ENCODE measurements at places on chromosomes 12 and 14. TPM values are rescaled to one million over a fixed set of nuclear protein-coding genes. Genes with fewer than 3 reads are reported as not detected.
A peak's percentile ranks its signal among the peaks of the same experiment; 100 is the strongest.

- DNase-seq, result peak; percentile 57
Measured at GRCh38 chr12:67649570-67650387, 1.2 kb downstream of the DYRK2 start.

DNA sequence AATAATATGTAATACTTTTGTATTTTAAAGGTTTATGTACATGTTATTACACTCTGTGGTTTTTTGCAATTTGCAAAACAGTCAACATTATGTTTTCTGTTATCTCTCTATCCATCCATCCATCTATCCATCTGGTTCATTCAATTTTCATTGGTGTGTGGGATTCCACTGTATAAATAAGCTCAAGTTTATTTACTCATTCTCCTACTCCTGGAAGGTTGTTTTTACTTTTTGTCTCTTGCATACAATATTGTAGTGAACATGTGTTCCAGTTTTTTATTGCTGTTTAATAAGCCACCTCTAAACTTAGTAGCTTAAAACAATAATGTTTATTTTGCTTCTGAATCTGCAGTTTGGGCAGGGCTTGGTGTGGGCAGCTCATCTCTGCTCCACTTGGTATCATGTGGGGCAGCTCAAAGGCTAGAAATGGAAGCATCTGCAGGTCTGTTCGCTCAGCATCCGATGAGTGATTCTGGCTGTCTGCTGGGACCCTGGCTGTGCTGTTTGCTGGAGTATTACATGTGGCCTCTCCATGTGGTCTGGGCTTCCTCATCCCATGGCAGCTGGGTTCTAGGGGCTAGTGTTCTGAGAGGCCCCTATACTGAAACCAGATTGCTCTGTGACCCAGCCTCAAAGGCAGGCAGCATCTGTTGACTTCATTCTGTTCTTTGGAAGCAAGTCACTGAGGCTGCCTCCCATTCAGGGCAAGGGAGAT, 98.8 kb downstream of the SLC25A47 start:
- no peak for DNase-seq

DNA sequence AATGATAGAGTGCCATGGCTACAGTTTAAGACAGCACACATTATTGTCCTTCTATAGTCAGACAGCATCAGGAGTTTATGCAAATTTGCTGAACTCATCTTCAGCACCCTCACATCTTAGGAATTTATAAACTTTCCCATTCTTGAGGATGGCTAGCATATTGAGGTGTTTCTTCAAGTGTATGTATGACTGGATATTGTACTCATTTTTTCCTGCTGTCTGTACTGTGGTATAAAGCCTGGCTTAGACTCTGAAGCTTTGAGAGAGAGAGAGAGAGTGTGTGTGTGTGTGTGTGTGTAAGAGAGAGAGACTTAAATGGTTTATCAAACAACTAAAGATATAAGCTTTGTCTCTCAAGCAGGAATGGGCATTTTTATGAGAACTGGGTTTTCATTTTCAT, 161.6 kb downstream of the PIK3C2G start:
- no peak for DNase-seq

- no peak for DNase-seq
Measured at GRCh38 chr14:92456215-92457015, 57.2 kb upstream of the RIN3 start.

DNA sequence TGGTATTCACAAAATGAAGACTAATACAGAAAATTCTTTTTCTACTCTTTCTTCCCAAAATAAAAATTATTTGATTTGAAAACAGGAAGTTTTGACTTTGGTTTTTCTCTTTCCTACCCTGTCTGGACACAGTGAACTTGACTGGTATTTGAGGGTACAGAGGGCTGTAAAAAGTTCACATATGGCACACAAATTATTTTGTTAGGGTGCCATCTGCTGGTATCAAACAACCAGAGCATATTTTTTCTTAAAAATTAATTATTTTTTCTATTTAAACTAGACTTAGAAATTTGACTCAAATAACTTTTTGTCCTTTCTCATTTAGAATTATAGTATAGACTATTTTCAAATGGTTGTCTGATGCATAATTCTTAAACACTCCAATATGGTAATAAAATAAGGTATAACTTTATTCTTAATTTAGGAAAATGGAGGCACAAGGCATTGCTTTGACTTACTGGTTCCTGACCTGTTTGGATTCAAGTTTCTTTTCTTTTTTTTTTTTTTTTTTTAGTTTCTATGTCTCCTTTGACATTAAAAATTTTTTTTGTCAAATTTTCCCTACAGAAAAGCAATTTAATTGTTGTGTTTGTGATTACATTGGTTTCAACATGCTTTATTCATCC, 390.6 kb downstream of the PRKD1 start:
- no peak for DNase-seq

GRCh38 chr14:95260537-95261361, 59.0 kb downstream of the CLMN start:
- no peak for DNase-seq

GRCh38 chr12:131830914-131831571, 2.9 kb downstream of the MMP17 start:
- DNase-seq, result no peak

GRCh38 chr14:84783511-84783910, 746.4 kb upstream of the FLRT2 start:
- DNase-seq, result no peak

DNA sequence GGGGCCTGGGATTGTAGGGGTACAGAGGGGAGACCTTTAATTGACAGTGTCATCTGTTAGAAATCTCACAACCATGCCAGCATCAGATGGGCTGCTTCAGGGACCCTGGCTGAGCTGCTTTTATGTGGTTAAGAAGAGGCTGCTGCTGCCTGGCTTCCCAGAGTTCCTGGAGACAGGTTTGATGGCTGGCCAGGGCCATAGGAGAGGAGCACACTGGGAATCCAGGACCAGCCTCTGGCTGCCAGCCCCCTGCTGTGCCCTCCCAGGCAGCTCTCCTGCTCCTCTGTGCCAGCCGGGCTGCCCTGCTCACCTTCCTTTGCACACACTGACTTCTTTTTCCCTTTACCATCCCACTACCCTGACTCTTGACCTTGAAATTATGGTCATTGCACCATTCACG, 507 bp upstream of the KRT73 start:
- no peak for DNase-seq

DNA sequence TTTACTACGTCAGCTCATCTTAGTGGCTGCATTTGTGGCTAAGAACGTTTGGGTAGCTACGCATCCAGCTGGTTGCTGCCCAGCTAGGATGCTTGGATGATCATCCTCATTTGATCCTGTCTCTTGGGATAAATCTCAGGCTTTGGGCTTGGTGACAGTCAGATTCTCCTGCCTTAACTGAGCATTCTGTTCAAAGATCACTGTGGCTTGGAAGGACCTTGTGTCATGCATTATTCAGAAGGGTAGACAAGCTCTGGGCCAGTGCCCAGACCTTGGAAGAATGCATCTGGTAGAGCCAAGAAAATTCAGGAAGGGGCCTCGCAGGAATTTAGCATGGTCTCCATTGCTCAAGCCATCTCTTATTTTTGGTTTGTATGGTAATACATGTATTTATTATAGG, 188.4 kb downstream of the NRXN3 start:
- no peak for DNase-seq

- no peak for DNase-seq
Measured at GRCh38 chr12:69701826-69702225, 2.7 kb upstream of the BEST3 start.

GRCh38 chr12:106109168-106109910, 29.4 kb downstream of the NUAK1 start:
- no peak for DNase-seq

DNA sequence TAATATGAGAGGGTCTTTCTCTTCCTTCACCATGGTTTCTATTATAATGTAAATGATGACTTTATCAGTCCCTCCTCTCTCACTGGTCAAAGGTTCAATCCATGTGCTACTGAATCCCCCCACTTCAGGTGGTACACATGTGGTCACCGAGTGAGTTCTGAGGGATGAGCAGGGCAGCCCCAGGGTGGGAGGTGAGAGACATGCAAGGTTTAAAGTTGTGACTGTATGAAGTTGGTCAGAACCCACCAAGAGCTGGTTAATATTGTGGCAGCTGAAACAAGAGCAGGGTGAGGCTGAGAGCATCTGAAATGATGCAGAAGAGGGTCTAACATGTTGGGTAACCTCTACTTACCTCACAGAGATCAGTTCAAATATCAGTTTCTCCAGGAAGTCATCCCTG, 444.7 kb upstream of the FBXO33 start:
- no peak for DNase-seq

GRCh38 chr14:97704316-97704885, 907.2 kb downstream of the VRK1 start:
- no peak for DNase-seq

DNA sequence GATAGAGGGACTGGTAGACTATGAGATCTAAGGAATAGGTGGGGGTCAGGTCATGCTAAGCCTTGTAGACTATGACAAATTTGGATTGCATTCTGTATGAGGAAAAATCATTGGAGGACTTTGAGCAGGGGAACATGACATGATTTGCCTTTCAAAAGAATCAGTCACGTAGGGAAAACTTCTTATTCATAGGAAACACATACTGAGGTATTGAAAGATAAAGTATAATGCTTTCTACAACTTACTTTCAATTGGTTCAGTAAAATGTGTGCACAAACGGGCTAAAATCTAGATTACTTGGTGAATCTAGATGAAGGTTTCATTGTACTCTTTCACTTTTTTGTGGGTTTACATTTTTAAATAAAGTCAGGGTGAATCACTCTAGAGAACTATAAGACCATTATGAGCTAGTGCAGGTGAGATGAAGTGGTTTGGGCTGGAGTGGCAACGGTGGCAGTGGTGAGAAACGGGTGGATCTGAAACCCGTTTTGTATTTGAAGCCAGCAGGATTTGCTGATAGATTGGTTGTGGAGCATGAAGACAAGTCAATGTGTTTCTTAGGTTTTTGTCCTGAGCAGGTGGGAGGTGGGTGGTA, 6.7 kb downstream of the BBS10 start:
- no peak for DNase-seq

GRCh38 chr12:75936515-75937440, 94.8 kb downstream of the PHLDA1 start:
- DNase-seq, result no peak

DNA sequence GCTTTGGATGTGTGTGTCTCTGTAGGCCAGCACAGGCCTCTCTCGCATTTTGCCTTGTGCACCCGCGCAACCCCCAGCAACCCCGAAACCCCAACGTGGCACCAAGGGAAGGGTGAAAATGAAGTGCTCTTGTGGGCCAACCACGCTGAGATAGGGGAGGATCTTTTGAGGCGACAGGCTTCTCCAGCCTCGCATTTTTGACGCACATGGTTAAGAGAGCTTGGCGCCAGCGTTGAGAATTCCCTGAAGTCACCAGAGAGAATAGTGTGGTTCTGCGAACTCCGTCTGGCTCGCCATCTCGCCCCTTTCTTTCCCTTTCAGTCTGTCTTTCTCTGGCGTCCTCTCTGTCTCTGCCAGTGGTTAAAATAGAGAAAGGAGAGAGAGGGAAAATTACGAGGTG, 1.9 kb upstream of the TBX3 start:
- no peak for DNase-seq

GRCh38 chr12:112350593-112351592, 31.3 kb downstream of the HECTD4 start:
- DNase-seq, result no peak

GRCh38 chr14:91332986-91333649, 84.5 kb downstream of the CCDC88C start:
- DNase-seq, result no peak

- DNase-seq, result no peak
Measured at GRCh38 chr14:100201701-100202100, 37.2 kb upstream of the YY1 start.

DNA sequence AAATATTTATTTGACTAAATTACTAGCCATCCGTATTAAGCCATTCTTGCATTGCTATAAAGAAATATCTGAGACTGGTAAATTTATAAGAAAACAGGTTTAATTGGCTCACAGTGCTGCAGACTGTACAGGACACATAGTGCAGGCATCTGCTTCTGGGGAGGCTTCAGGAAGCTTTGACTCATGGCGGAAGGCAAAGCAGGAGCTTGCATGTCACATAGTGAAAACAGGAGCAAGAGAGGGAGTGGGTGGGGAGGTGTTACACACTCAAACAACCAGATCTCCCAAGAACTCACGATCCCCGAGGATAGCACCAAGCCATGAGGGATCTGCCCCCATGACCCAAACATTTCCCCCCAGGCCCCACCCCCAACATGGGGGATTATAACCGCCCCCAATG, 26.7 kb upstream of the RAB21 start:
- DNase-seq, result no peak

- no peak for DNase-seq
Measured at GRCh38 chr12:46390881-46391280, 18.3 kb upstream of the SLC38A2 start.

DNA sequence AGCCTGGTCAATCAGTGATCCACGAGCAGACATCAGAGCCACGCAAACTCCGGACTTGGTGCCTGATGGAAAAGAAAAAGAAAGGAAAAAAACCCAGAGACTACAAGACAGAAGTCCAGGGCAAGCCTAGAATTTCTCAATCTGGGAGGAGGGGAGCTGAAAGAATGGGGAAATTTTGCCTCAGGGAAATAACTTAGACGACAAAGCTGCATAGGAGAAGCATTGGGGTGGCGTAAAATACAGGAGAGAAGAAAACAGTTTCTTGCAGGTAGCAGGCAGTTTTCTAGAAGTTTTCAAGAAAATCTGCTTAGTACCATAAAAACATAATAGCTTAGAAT, 2.6 kb upstream of the SLC11A2 start:
- DNase-seq, result no peak

DNA sequence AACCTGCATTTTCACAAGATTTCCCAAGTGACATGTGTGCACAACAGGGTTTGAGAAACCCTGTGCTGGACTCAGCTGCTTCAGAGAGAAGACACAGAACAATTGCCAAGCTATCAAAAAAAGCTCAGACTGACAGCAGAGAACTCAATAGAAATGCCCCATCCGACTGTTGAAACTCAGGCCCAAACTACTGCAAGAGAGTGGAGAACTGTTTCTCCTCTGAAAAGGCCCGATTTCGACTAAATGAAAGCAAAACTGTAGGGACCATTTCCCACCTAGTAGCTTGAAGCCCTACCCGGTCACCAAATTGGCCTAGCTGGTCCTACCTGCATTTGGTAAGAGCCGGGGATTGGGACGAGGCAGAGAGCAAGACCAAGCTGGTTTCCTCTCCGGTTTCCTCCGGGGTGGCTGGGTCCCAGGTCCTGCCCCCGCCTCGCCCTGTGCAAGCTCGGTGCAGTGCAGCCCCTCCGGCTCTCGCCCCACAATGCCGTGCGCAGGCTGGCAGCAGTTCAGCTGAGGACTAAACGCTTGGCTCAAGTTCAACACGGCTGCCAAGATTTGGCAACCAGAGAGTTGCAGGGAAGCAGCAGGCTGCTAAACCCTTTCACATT, 1180.6 kb downstream of the VRK1 start:
- peak; percentile 66 for DNase-seq

Gene ADGRD1
- total RNA-seq, result 7.3 TPM

Gene EXOC3L4
- 1.3 TPM for total RNA-seq

Gene OR10AD1
- not detected for total RNA-seq

Gene FAIM2
- total RNA-seq, result 0.20 TPM

Gene GARIN6
- not detected for total RNA-seq

Gene LRFN5
- 0.93 TPM for total RNA-seq

Gene TDRD9
- total RNA-seq, result 0.67 TPM

Gene SERPINA10
- 0.58 TPM for total RNA-seq

Gene MFAP5
- total RNA-seq, result 0.69 TPM

Gene OR4K2
- total RNA-seq, result not detected
